ACHN (cell line): ENCODE measurements at places on chromosomes 4 and X.

DNA sequence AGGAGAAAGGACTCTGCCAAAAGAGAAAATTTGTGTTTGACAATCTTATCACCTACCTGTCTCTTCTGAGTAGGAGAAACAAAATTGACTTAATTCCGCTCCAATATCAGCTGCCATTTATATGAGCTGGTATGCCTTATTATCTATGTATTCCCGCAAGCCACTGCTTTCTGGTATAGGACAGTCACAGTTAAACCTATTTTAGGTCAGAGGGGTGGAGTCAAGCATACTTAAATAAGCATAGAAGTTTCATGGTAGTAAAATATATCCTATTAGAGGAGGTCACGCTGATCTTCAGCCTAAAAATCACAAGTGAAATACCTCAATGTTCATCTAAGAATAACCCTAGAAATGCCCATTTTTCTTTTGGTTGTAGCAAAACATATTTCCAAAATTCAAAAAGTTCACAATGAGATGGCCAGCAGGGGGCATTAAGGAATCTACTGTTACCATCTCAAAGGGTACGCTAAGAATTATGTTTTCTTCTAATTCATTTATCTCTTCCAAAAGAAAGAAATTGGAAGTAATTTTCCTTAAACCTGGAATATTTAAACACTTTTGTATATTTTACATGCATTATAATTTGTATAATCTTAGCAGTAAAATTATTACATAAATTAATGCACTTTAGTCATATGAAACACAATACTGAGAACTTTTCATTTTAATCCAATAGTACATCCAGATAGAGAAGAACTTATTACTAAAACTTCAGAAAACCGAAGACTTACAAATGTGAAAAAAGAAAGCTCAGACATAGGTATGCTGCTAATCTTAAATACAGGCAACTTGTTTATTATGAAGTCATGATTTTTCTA, 10.5 kb downstream of the PPAT start:
- DNase-seq: no peak

DNA sequence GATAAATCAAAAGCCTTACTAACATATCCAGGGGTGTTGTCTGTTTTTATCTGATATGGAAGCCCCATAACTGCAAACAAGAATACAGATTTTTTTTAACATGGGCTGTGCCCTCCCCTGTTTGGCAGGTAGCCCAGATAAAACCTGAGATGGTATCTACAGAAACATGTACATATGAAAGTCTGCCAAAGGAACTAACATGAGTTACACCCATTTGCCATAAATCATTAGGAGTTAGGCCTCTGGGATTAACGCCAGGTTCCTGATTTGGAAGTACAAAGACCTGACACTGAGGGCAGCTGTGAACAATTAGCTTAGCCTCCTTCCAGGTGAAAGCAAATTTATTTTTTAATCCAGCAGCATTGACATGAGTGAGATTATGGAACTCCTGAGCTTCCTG, 264.3 kb downstream of the TECRL start:
- no peak for DNase-seq

- no peak for DNase-seq
Observed at GRCh38 chr4:159451006-159451405, 348.1 kb downstream of the RAPGEF2 start.

DNA sequence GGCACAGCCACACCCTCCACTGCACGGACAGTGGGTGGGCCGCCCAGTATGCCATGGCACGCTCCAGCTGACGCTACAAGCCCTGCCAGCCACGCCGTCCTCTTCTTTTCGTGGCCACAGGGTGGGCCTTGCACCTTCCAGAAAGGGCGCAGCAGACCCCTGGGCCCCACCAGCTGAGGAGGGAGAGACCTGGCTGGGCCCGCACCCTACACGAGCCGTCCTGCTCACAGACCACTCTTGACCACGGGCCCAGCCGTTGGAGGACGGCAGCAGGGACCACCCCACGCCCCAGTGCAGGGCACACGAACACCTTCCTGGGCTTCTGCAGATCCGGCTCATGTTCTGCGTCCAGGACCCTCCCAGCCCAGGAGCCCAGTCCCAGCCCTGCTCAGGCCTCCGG, 27.1 kb downstream of the FAM53A start:
- no peak for DNase-seq

DNA sequence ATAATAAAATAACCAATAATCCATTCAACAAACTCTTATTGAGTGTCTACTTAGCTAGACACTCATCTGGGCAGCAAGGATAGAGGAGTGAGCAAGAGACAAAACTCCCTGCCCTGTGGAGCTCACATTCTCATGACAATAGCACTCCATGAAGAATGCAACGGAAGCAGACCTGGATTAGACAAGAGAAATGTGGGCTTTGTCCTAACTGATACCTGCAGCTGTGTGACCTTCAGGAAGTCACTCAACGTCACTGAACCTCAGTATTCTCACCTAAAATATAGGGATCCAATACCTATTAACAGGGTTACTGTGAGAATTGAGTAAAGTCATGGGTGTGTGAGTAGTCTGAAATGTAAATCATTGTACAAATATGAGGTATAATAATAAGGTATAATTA, 61.2 kb downstream of the NDNF start:
- no peak for DNase-seq

GRCh38 chrX:63959975-63960374, 175.0 kb upstream of the ARHGEF9 start:
- no peak for DNase-seq

DNA sequence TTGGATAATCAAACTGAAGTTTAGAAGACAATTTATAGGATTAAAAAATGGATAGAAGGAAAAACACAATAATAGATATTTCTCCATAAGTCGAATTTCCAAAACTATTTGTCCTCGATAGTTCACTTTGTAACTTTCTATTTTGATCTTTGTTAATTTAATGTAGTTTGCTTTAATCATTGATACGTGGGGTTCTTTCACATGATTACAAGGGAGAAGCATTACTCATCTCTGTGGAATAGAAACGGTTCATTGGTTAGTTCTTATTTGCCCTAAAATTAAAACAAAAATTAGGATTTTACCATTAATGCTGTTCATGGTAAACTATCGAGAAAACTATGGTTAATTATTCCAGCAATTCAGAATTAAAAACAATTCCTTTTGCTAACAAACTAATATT, 2.1 kb downstream of the TET2 start:
- peak; percentile 7 for DNase-seq

DNA sequence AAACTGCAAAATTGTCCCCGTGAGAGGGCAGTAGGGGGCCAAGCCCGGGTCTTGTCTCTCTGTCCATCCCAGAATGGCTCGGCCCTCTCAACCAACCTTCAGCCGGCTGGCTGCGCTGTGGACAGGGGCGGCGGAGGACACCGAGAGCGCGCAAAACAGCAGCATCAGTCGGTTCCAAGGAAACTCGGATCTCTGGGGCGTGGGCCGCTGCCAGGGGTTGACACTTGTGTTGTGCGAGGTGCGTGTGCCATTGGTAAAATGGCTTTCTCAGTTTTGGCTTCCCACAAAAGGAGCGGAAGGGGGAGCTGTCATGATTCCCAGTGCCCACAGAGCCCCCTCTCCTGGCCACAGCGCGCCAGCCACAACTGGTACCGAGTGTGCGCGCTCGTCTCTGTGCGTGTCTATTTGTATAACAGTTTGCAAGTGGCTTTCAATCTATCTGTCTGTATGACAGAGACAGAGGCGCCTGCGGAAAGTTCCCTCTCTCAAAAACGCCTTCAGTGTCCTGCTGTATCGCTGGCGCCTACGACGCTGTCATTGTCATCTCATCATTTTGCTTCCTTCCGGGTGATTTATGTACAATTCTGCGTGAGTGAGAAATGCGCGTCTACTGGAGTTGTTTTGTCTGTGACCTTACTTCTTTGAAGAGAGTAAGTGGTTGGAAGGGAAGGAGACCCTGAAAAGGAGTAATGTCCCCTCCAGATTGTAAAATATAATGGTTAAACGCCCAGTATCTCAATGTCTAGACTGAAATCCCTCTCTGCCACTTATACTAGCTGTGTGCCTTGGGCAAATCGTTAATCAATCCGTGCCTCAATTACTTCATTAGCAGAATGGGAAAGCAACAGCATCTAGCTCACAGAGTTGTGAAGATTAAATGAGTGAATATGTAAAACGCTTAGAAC, 1.8 kb downstream of the DKK2 start:
- DNase-seq: no peak

DNA sequence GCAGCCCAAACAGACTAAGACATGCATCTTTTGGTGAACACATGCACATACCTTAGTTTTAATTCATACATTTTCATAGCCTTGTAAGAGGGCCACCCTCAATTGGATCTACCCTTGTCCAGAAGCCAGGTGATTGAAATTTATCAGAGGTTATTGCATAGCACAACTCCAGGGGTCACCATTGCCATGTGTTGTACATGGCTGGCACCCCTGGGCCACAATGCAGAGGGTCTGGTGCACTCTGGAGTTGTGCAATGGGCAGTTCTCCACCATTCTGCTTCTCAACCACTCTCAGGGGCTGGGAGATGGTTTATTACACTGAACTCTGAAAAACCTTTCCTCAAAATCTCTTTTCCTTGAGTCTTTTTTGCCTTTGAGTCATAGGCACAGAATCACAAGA, 184.4 kb upstream of the CXorf66 start:
- DNase-seq: no peak

GRCh38 chrX:84634201-84634782, 132.0 kb upstream of the HDX start:
- DNase-seq: no peak

DNA sequence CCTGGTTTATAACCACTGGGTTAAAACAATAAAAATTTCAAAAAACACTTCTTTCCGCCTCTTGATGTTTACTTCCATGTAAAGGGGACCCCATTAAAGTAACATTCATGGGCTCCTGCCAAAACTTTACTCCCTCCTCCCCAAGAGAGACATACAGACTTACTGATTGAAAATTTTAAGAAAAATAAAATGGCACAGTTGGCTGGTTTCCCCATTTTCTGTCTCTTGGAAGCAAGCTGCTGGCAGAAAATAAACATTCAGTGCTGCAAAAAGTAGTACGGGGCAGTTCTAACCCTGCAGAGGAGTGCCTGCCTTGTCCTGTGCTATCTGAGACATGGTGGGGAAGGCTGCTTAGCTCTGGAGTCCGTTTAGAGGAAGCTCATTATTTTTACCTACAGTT, 187.3 kb upstream of the INTU start:
- no peak for DNase-seq

DNA sequence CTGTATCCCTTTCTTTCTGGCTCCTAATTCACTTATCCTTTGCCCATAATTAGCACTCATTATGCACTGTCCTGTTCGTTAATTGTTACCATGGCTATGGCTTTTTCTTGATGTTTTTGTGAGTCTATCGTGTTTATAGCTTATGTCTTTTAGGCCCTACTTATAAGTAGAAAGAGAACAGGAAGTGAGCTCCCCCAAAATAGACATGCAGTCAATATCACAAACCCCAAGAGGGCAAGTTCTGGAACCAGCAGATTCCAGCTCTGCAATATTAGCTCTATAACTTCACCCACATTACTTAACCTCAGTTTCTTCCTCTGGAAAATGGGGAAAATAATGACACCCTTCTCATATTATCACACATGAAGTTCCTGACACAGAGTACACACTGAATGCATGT, 7.4 kb upstream of the HS3ST1 start:
- no peak for DNase-seq

DNA sequence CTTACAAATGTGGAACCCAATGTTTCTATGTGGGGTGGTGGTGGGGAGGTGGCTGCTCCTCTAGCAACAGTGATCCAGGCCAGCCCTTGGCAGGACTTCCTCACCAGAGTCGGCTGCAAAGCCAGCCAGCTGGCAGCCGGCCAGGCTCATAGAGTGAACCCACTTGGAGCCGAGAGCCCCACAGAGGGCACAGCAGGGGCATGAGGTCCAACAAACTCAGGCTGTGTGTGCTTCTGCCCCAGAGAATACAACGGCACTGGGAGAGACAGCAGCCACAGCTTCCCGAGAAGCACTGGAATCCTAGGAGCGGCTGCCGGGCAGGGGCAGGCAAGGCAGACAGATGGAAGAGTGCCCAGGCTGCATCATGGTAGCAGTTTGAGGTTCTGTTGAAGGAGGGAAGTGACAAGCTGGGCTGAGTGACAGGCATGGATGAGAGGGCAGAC, 23.5 kb upstream of the SOWAHD start:
- DNase-seq: no peak

DNA sequence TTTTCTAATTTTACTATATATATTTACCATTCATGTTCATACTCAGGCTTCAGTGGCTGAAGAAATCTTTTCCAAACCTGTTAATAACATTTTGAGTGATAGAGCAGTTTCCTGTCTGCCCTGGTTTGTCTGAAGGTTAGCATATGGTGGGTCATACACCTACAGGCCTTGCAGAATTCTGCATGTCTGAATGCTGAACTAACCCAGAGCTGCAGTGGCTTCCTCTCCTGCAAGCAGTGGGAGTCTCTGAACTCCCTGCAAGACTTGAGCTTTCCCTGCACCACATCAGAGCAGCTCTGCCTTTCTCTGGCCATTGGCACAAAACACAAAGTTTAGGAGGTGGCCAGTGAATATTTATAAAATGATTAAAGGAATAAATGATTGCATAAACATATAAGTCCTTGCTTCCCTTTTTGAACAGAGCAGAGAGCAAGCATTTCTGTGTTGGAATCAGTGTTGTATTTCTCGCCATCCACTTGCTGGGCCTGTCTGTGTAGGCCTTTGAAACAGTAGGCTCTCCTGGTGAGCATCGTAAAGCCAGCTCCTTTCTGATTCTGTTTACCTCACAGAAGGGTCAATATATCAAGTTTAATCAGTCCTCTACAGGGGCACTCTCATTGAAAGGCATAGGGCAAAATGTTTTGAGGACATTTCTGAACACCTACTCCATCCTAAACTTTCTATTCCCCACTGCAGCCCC, 15.0 kb upstream of the UNC5C start:
- no peak for DNase-seq

DNA sequence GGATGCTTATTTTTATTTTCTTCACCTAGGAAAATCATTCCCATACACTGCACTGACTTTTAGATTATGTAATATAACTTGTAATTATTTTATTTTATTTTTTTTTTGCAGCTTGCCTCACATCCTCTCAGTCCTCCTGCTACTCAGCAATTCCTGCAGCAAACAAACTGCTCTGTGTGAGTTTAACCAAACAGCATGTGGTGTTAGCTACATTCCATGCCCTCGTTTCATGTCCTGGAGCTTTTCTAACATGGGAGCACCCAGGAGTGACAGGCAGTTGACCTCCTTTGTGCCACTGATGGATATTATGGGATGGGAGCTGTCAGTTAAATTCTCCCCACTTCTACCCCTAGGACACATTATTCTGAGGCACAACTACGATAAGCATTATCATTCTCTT, 24.8 kb downstream of the CXCL1 start:
- DNase-seq: no peak
